ENCODE measurements at places on chromosomes 2 and 18.
A peak's percentile ranks its signal among the peaks of the same experiment; 100 is the strongest.

DNA sequence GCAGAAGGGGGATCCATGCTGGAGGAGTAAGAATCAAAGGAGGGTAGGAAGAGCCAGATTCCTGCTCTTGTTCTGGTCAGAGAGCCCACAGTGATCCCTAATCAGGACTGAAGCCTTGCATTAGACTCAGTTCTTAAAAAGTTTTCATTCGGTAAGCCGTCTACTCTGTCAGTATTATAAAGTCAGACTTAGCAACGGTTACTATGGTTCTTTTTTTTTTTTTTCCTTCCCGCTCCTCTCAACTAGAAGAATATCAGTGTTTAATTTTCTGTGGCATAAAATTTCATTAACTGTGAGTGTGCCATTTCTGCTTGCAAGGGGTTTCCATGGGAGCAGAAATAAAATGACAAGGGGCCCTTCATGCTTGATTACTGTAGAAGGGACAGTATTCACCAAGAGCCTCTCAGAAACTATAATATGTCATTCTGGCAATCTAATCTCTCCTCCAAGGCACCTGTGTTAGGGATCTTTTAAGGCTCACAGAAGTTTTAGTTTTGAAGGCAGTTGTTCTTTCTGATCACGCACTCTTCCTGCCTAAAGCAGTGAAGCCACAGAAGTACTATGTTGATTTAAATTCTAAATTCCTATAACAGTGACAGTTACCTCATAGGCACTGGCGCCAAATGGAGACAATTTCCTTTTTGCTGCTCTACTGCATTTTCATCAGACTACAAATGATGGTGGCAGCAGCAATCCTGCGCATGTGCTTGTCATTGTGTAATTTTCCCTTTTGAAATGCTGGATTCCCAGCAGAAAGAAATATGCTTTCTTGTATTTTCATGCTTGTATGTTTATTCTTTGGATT, 57.0 kb downstream of the OSBPL6 start:
- DNase-seq: no peak

GRCh38 chr2:65024149-65024829, 31.9 kb upstream of the CEP68 start:
- DNase-seq: no peak

- no peak for DNase-seq
Measured at GRCh38 chr2:10028407-10028987, 14.9 kb upstream of the KLF11 start.

DNA sequence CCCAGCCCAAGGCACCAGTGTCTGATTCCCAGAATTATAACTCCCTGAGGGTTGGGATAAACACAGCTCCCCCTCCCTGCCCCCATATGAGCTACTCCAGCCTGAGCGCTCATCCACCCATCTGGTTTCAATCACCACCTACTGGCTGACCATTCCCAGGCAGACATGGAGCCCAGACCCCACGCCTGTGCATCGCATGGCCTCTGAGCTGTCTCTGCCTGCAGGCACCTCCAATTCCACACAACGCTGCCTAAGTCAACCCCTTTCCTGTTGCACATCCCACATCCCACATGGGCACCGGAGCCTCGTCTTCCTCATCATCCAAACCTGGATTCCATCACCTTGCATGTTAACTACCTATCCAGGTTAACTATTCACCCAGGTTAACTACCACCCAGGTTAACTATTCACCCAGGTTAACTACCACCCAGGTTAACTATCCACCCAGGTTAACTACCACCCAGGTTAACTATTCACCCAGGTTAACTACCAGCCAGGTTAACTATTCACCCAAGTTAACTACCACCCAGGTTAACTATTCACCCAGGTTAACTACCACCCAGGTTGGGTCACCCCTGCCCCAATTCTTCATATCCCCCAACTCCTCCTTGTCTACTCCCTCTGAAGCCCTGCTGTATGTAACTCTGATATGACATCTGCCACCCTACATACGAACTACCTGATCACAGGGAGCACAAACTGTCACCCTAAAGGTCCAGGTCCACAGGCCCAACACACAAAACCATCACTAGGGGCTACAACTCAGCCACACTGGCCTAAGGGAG, 47.8 kb downstream of the TEX51 start:
- DNase-seq: no peak

DNA sequence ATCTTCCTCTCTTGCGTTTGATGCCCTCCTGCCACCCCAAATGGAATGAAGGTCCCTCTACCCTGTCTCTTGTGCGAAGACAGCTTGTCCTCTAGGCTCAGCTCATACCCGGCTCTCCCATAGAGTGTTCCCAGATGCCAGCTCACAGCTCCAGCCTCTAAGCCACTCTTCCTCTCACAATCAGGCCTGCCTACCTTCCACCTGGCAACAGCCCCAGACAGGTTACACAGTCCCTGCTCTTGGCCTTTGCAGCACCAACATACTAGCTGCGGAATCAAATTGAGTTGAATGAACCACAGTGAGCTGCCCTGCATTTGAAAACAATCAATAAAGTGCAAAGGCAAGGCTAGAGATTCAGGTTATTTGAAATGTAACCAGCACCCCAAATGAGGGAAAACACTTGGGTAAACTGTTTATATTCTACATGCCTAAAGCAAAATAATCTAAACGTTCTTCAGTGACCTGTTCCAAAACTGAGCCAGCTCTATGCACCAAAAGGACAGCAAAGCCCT, 105.1 kb downstream of the COL4A4 start:
- no peak for DNase-seq

DNA sequence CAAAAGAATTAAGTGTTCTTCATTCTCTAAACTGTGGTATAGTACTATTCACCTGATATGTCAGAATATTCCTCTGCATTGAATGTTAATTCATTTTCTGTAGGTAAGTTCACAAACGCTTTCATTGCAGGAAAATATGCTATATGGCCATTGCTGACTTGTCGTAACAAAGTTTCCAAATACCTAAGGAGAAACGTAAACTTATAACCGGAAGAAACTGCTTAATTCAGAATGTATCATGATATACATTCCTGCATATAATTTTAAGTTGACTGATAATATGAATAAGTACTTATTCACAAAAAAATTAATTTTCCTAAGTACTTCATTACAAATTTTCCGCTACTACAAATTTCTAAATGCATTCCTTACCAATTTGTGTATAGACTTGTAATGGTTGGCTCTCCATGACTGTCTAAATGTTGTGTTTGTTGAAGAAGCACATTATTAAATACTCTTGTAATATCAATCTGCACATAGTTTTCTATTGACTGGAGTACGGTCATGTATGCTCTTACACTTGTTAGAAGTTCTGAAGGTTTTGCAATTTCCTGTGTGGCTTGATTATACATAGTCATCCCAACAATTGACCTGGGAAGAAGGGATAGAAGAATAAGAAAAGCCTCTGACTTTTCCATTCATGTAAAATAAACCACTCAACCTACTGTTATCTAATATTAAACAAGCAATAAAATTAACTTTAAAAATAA, 85.4 kb downstream of the NCKAP1 start:
- DNase-seq: no peak

- DNase-seq: no peak
Measured at GRCh38 chr2:69718338-69718965, 23.5 kb upstream of the ANXA4 start.

DNA sequence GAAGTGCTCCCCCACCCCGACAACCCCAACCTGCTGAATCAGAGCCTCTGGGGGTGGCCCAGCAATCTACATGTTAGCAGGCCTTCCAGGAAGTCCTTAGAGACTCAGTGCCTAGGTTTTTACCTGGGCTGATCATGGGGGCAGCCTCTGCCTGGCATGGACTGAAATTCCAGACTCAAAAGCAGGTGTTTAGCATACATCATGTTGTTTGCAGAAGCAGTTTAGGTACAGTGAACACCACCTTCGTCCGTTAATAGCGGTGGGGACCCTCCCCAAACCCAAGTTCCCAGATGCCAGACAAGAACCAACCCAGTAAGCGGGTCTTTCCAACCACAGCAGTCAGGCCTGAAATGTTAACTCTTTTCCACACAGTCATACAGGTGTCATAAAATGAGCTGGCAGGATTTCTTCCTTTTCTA, 26.4 kb upstream of the GALR1 start:
- no peak for DNase-seq

- DNase-seq: no peak
Measured at GRCh38 chr2:109365131-109365530, 236.1 kb downstream of the SH3RF3 start.

GRCh38 chr2:217645896-217646295, 356.9 kb downstream of the TNS1 start:
- DNase-seq: no peak

DNA sequence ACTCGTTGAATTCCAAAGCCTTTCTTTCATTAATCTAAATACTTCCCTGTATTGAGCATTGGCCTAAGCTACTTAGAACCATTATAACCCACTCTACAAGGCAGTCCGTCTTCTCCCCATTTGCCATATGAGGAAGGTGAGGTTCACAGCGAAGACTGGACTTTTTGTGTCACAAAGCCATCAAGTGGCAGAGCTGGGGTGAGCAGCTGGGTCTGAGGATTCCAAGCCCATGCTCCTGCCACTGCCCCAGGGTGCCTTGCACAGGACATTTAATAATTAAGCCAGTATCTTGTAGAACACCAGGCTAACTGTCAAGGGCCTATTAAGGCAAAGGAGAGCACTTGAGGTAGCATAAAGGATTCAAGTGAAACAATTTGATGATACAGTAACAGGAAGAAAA, 68.8 kb upstream of the ZNF397 start:
- DNase-seq: no peak

DNA sequence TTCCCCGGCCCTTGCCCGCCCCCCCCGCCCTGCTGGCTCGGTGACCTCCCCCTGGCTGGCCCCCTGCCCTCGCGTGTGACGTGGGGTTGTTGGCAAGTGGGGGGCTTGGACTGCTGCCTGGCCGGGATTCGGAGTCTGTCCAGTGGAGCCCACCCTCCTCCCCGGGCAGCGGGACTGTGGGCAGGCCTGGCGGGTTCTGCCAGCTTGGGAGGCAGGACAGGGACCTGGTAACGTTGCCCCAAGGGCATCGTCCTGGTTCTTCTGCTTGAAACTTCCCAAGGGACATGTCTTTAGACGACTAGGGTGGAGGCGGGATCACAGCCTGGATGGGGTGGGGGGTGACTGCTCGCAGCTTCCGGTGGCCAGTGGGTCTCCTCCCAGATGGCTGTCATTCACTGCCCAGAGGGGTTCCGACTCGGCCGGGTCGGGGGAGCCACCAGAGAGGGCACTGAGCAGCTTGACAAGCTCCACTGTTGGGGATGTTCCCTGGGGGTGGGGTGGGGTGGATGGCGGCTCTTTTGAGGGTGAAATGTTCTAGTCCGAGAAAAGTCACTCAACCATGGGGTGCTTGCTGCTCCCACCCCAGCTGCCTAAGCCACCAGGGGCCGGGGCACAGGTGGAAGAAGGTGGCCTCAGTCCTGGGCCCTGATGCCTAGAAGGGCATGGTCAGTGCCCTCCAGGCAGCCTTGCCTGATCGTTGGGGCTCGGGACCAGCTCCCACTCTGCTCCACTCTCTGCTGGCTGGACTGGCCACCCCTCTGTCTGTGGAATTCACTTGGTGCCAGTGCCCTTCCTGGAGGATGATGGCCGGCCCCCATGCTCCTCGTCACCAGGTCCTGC, 4.3 kb upstream of the HS6ST1 start:
- DNase-seq: peak; percentile 37

GRCh38 chr18:5415665-5416064, 120.1 kb upstream of the ZBTB14 start:
- DNase-seq: no peak

- DNase-seq: no peak
Measured at GRCh38 chr2:97546711-97547110, 43.0 kb downstream of the ANKRD36B start.
